Activated CD4-positive, alpha-beta T cell treated with anti-CD3 and anti-CD28 coated beads, Interleukin-2, amount 50 U/mL, for 4 hours (primary cell): ENCODE measurements at places on chromosomes 4 and X.

DNA sequence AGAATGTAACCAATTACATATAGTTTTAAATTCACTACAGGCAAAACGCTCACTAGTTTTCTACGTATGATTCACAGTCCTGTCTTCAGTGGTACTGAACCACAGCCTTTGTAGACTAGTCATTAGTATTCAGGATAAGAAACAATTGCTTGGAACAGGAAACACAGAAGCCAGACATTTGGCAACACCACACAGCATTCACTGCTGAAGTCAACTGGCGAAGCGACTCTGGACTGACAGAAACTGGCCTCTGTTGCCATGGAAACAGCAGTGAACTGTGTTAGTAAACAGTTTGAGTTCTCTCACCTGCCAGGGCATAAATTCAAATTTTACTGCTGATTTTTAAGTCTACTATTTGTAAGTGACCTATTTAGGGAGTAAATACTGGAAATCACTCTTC is 57.6 kb downstream of the MAPK10 start:
- DNase-seq = no peak

DNA sequence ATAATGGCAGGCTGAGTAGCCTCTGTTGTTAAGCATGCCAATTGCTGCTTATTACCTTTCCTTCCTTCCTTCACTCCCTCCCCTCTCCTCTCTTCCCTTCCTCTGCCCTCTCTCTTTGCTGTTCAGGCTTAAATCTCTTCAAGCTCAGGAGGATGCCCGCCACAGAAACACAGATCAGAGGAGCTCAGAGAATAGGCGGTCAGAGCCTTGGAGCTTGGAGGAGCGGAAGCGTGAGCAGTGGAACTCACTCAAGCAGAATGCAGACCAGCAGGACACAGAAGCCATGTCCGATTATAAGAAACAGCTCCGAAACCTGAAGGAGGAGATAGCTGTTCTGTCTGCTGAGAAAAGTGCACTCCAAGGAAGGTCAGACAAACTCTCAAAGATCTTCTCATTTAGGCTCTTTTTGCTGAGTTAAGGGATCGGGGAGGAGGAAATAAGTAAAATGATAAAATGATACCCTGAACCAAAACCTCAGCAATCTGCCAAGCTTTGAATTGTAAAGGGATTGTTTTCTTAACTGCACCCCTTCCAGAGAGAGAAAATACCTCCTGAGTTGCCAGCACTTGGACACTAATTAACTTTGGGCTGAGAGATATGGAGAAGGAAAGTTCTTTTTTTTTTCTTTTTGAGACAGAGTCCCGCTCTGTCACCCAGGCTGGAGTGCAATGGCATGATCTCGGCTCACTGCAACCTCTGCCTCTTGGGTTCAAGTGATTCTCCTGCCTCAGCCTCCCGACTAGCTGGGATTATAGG is 20.9 kb downstream of the SPATA18 start:
- DNase-seq = no peak

DNA sequence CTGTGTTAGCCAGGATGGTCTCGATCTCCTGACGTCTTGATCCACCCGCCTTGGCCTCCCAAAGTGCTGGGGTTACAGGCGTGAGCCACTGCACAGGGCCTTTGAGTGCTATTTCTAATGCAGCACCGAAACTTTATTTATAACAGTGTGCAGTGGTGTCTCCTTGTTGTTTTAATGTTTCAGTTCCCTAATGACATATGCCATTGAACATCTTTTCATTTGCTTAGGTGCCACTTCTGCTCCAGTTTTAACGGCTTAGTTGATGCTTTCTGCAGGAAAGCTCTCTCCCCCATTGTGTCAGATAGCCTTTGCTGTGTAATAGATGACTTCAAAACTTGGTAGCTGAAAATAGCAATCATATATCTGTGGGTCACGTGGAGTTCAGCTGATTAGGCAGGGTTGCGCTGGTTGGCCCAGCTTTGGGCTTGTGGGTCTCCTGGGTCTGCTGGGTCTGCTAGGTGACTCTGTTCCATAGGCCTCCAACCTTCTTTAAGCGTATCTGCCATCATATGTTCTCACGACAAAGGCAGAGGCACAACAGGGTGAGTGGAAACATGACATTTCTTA is 76.4 kb upstream of the SHISA3 start:
- no peak for DNase-seq

GRCh38 chr4:98374643-98375042 is 113.5 kb downstream of the RAP1GDS1 start:
- no peak for DNase-seq

GRCh38 chrX:145393702-145394235 is 146.5 kb downstream of the SPANXN1 start:
- no peak for DNase-seq

- no peak for DNase-seq
Observed at GRCh38 chr4:97923096-97923495, 220.2 kb downstream of the STPG2 start.

DNA sequence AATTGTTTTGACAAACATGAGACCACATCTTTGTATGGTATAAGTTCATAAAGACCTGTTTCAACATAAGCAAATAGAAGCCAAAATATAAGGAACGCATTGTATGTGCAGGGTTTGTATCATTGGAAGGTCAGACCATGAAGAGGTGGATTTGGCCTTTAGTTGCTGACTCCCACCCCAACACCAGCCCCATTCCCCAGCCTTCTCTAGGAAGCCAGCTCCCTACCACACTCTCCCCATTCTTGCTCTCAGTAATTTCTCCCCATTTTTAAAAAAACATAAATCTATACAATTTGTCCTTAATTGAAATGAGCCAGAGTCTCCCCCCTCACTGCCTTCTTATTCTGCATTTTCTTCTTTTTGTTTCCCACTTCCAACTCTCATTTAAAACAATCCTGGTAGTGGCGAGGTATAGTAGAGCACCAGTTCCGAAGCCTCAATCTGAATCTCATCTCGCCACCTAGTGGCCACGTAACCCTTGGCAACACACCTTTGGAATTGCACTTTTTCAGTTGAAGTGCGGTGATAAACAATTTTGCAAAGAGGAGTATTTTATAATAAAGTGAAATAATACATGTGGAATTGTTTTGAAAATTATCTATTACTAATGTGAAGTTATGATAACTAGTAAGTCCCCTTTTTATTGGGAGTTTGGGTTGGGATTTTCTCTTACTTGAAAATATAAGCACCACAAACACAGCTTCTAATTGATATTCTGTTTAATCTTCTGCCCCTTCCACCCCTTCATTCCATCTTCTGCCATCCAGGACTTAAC is 126.6 kb downstream of the ASB9 start:
- DNase-seq = peak; percentile 55

DNA sequence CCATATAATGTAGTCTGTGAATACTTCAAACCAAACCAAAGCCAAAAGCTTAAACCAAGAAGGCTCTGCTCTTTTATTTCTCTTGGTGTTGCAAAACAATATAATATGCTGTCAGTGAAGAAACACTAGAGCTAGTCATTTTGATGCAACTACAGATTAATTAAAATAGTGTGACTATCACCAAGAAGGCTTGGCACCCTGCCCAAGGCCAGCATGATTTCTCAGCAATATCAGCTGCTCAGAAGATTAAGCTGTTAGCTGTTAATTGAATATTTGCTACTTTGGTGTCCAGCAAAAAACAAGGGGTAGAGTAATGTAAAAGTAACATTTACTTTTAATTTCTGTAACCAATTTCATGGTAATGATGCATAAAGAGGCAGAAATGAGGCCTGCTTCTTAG is 104.9 kb upstream of the PRPS2 start:
- DNase-seq = no peak

GRCh38 chr4:127660284-127660885 is 27.6 kb downstream of the INTU start:
- no peak for DNase-seq

DNA sequence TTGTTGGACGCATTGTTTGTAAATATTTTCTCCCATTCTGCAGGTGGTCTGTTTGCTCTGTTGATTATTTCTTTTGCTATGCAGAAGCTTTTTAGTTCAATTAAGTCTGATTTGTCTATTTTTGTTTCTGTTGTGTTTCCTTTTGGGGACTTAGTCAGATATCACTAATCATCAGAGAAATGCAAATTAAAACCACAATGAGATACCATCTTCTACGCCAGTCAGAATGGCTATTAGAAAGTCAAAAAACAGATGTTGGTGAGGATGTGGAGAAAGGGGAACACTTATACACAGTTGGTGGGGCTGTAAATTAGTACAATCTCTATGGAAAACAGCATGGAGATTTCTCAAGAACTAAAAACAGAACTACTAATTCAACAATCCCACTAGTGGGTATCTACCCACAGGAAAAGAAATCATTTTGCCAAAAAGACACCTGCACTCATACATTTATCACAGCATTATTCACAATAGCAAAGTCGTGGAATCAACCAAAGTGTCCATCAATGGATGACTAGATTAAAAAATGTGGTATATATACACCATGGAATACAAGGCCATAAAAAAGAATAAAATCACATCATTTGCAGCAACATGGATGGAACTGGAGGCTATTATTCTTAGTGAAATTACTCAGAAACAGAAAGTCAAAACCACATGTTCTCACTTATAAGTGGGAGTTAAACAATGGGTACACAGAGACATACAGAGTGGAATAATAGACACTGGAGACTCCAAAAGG is 8.1 kb downstream of the COQ2 start:
- DNase-seq = no peak

DNA sequence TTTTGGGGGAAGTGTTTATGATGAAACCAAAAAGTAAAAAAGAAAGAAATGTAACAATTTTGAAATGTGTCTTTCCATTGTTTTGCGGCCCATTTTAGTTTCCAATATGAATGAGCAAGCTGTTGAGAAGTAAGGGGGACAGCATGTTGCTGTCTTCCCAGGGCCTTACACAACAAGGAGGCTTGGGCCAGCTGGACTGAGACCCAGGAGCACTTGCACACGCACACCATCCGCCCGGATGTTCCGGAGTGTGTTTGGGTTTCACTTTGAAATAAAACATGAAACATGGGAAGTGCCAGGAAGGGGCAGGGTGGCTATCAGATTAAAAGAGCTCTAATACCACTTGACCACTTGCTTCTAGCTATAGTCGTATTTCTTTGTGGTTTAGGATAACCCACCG is 144.4 kb downstream of the NHS start:
- no peak for DNase-seq

DNA sequence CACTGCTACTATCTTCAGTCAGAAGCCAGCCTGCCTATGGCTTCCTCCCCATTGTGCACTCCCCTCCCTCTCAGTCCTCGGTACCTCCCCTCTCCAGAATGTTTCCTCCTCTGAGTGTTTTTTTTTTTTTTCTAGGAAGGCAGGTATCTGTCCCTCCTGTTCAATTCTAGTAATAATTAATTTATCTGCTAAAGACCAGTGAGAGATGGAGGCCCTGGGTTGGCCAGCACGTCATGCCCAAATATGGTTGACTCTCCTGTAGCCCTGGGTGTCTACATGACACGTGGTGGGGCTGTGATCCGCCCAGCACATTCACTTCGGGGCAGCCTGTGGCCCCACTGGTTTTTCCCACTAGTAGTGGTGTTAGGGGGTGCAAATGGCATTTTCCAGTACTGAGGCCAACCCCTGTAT is 1.8 kb downstream of the FLNA start:
- no peak for DNase-seq

GRCh38 chr4:8540586-8540985 is 39.6 kb upstream of the GPR78 start:
- DNase-seq = no peak

DNA sequence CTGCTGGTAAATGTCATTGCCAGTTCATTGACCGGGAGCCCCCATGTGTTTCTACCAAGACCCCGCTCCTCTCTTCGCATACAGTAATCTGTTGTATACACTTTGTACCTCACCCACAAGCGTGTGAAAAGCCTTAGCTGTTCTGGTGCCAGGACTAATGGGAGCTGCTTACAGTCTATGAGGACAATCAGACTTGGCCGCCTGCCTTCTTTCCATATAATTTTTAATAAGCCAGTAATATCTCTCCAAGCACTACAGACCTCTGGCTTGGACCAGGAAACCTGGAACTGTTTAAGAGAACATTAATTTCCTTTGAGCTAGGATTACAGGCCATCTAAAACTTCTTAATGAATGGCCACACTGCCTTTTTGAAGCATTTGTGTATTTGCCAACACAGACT is 149.7 kb upstream of the MSX1 start:
- no peak for DNase-seq

- DNase-seq = no peak
Observed at GRCh38 chrX:145213504-145213903, 33.8 kb upstream of the SPANXN1 start.

GRCh38 chr4:7359400-7360062 is 75.2 kb downstream of the PSAPL1 start:
- DNase-seq = no peak

- no peak for DNase-seq
Observed at GRCh38 chr4:6206771-6207290, 6.5 kb upstream of the JAKMIP1 start.

DNA sequence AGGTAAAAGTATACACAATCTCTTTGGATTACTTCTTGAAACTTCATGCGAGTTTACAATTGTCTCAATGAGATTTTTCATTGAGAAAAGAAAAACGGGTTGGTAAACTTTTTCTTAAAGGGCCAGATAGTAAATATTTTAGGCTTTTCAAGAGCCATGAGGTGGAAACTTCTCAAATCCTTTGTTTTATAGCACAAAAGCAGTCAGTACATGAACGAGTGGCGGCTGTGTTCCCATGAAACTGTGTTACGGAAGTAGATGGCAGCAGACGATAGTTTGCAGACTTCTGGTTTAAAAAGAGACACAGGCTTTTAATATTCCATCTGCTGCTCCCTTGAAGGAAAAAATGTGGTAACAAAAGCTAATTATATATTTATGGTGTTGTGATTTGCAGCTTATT is 332.0 kb downstream of the TENM3 start:
- DNase-seq = no peak

DNA sequence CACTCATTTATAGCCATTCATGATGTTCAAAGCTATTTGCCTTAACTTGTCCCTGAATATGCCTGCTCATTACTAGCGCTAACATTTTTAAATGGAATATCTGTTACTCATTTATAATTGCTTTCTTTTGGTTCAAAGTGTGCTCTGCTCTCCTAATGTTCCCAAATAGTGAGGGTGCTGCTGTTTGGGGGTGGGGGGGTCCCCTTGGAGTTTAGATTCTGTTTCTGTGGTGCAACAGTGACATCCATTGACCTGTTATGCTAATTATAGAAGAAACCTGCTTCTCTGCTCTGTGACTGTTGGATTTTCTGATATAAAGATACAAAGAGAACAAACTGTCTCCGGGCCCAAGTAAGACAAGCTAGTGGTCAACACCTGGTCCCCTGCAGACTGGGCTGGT is 222.4 kb downstream of the SHROOM3 start:
- DNase-seq = no peak

GRCh38 chrX:99705701-99706100 is 704.4 kb downstream of the PCDH19 start:
- DNase-seq = no peak

GRCh38 chrX:132634521-132634920 is 145.7 kb upstream of the MBNL3 start:
- no peak for DNase-seq

DNA sequence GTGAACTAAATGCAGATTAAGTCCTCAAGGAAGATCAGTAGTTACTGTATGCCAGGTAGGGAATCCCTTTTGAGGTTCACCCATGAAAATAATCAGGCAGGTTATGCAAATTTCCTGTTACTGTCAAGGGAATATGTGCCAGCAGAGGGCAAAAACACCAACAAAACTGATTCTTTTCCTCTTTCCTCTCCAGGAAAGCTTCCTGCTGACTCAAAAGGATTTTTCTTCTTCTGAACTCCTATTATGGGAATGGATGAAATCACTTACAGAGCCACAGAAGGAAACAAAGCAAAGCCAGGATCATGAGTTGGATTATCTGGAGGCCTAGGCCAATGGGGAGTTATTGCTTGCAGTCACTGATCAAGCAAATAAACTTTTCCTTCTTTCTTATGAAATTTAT is 49.7 kb downstream of the TMPRSS11F start:
- no peak for DNase-seq
